ENCODE measurements at places on chromosomes 11 and 22. TPM values are rescaled to one million over a fixed set of nuclear protein-coding genes. Genes with fewer than 3 reads are reported as not detected.
A peak's percentile ranks its signal among the peaks of the same experiment; 100 is the strongest.

The RBFOX2 gene
- total RNA-seq = 6.9 TPM

The TRIM34 gene
- total RNA-seq = 10.4 TPM

The MMP7 gene
- not detected for total RNA-seq

The KCTD21 gene
- 9.8 TPM for total RNA-seq

The CDC45 gene
- 111 TPM for total RNA-seq

The IGSF9B gene
- total RNA-seq = 84.2 TPM

The OR8A1 gene
- not detected for total RNA-seq

DNA sequence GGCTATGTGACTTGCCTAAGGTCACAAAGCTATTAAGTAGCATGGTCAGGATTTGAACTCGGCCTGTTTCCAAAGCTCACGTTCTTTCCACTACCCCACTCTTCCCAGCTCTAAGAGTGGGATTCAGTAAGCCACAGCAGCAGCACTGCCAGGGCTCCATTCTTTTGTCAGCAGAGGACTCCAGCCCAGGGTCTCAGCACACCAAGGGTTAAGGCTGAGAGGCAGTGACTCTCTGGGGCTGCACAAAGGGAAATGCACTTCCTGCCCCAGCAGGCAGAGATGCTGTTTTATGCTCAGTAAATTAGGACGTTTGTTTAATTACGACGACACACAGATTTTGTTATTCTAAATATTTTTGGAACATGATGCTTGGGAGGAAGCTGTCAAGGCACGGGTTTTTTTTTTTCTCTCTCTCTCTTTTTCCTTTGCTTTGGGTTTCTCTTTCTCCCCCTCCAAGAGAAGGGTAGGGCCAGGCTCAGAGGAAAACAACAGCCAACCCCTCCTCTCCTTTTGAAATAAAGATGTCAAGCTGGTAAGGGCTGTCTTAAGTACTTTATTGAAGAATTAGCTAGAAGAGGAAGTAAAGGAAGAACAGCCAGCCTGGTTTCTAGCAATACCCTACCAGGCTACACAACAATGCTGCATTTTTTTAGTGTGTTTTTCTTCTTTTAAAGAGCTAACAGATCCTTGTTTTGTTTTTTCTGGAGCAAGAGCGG lies 2.8 kb downstream of the MYH9 start:
- H3K36me3 ChIP-seq = peaks cover 53% of the 10 kb centered on the region
- H3K27me3 ChIP-seq = no peaks in the 10 kb centered on the region
- peak; percentile 65 for DNase-seq
- peaks cover 56% of the 10 kb centered on the region for H3K4me1 ChIP-seq
- H3K27ac ChIP-seq = peak overlapping the region; percentile 98

DNA sequence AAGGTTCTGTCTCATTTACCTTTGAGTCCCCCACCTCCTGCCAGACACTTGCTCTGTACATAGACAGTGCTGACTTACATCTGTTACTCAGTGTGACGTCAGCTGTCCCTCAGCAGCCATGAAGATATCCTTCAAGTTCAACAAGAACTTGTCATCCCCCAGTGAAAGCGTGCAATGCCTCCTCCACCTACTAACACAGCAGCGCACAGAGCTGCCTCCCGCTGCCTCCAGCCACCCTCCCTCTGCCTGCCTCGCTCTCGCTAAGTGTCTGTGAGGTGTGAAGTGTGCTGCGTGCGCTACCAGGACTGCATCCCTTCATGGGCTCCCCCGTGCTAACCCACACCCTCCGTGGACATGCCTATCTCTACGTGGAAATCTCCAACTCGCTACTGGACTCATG lies 621.4 kb downstream of the BRD1 start:
- H3K27ac ChIP-seq = no peak overlapping the region
- H3K4me3 ChIP-seq = no peak overlapping the region
- H3K27me3 ChIP-seq = peaks cover 4% of the 10 kb centered on the region
- DNase-seq = no peak
- no peaks in the 10 kb centered on the region for H3K36me3 ChIP-seq
- no peaks in the 10 kb centered on the region for H3K4me1 ChIP-seq

- H3K4me3 ChIP-seq = no peak overlapping the region
- DNase-seq = no peak
- H3K27me3 ChIP-seq = peaks cover 6% of the 10 kb centered on the region
- no peaks in the 10 kb centered on the region for H3K36me3 ChIP-seq
- H3K27ac ChIP-seq = no peak overlapping the region
Observed at GRCh38 chr11:60069450-60069849, 13.0 kb downstream of the MS4A3 start.

- no peaks in the 10 kb centered on the region for H3K36me3 ChIP-seq
- H3K4me1 ChIP-seq = peaks cover 27% of the 10 kb centered on the region
- no peak for DNase-seq
- peaks cover 46% of the 10 kb centered on the region for H3K27me3 ChIP-seq
- no peak overlapping the region for H3K4me3 ChIP-seq
Observed at GRCh38 chr11:123191939-123192338, 3.1 kb downstream of the CLMP start.

- no peak overlapping the region for H3K4me3 ChIP-seq
- H3K27ac ChIP-seq = no peak overlapping the region
Observed at GRCh38 chr11:17541330-17541885, 2.8 kb downstream of the USH1C start.

GRCh38 chr11:92623055-92623454 lies 346.4 kb upstream of the MTNR1B start:
- DNase-seq = no peak
- peaks cover 2% of the 10 kb centered on the region for H3K27me3 ChIP-seq
- H3K4me1 ChIP-seq = no peaks in the 10 kb centered on the region
- no peak overlapping the region for H3K4me3 ChIP-seq

DNA sequence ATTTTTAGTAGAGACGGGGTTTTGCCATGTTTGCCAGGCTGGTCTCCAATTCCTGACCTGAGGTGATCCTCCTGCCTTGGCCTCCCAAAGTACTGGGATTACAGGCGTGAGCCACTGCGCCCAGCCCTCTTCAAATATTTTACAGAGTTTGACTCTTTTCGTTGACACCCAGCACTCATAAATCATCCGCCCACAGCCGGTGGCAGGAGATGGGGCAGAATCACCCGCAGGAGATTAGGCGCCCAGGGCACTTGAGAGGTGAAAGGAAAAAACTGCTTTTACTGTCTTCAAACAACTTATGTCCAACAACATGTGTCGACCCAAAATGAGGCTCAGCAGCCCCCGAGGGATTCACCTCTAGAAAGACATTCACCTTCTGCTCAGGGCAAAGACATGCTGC lies 56.9 kb downstream of the OSBP2 start:
- no peak for DNase-seq
- no peak overlapping the region for H3K4me3 ChIP-seq
- H3K36me3 ChIP-seq = no peaks in the 10 kb centered on the region
- H3K4me1 ChIP-seq = peaks cover 5% of the 10 kb centered on the region
- no peaks in the 10 kb centered on the region for H3K27me3 ChIP-seq
- no peak overlapping the region for H3K27ac ChIP-seq

- DNase-seq = peak; percentile 56
- no peaks in the 10 kb centered on the region for H3K27me3 ChIP-seq
- H3K4me1 ChIP-seq = peaks cover 49% of the 10 kb centered on the region
- peak overlapping the region; percentile 90 for H3K4me3 ChIP-seq
Observed at GRCh38 chr11:65642014-65642671, 4.2 kb downstream of the SIPA1 start.

Data from activated CD4-positive, alpha-beta T cell treated with anti-CD3 and anti-CD28 coated beads for 36 hours (primary cell).